ENCODE measurements at places on chromosomes 5 and 9.

GRCh38 chr5:175166026-175166425 lies 278.0 kb downstream of the DRD1 start:
- DNase-seq, result no peak

- DNase-seq, result no peak
These were observed 52.0 kb downstream of the ITGA2 start for GRCh38 chr5:53041071-53041692.

DNA sequence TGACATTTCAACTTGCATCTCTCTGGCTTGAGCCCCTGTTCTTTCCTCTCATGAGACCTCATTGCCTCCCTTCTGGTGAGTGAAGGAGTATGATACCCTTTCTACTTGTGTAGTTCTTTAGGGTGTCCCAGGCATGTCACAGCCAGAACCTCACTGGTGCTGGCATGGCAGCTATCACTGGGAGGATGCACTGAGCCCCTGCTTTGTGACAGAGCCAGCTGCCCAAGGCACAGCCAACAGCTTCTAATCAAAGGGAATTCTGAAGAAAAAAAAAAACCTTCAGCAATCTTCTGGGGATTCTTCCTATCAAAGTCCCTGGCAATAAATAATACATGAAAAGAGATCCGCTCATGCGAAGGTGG lies 652.6 kb upstream of the KLF4 start:
- DNase-seq, result no peak

DNA sequence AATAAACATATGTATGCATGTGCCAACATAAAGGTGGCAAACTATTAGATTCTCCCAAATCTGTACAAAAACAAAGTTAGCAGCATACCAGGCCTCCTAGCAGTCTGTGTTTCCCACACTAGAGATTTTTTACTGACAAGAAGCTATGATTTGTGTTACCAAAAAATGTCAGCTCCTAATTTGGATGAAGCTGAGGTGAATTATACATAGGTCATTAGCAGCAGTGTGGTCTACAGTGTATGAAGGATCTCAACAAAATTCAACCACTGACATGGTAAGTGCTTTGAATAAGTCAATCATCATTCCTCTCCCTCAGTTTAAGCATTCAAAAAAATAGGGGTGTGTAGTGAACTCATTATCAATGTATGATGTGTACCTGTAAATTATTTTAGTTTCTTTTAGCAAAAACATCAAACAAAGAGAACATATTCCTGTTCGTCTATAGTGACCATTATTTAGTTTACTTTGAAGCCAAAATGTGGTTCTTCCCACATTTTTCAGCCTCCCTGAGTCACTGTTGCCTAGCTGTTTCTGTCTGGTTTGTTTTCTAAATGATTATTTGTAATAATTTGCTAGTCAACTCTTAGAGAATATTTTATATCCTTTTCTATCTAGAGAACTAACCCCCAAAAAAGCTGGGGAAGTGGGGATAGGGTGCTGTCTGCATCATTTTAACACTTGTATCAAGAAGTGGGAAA lies 52.1 kb upstream of the RGMB start:
- DNase-seq, result no peak

- DNase-seq, result no peak
These were observed 19.5 kb downstream of the TTC33 start for GRCh38 chr5:40736103-40736875.

- DNase-seq, result no peak
These were observed 20.9 kb downstream of the CYFIP2 start for GRCh38 chr5:157286761-157287211.

GRCh38 chr5:126055348-126055729 lies 367.9 kb upstream of the GRAMD2B start:
- DNase-seq, result no peak

- DNase-seq, result no peak
These were observed 161.2 kb upstream of the PITX1 start for GRCh38 chr5:135195270-135195608.

- DNase-seq, result no peak
These were observed 72.5 kb upstream of the CACNA1B start for GRCh38 chr9:137804908-137805630.

- DNase-seq, result no peak
These were observed 221.6 kb downstream of the SH3GL2 start for GRCh38 chr9:17800418-17800817.

- DNase-seq, result no peak
These were observed 236.4 kb upstream of the DAB2 start for GRCh38 chr5:39661026-39661779.

DNA sequence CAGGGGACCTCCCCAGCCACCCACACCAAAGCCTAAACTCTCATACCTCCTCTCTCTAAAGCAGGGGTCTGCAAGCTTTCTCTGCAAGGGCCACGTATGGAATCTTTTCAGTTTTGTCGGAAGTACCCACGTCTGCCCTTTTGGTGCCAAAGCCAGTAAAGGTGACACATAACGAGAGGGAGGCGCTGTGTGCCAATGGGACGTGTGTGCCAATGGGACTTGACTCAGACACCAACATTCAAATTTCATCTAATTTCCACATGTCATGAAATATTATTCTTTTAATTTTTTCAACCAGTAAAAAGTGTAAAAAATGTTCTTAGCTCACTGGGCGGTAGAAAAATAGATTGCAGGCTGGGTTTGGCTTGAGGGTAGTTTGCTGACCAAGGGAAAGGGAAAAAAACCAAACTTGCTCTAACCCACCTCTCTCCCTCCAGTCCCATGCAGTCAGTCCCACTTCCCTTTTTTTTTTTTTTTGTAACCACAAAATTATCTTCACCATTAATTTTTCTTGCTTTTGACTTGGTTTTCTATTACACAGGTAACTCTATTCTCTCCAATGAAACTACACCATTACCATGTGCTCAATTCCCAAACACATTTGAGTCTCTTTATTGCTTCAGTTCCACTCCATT lies 25.5 kb downstream of the OR2V1 start:
- no peak for DNase-seq

GRCh38 chr5:123651234-123651633 lies 139.3 kb downstream of the CSNK1G3 start:
- DNase-seq, result no peak

- no peak for DNase-seq
These were observed 82.7 kb downstream of the SHC3 start for GRCh38 chr9:89095761-89096528.

- no peak for DNase-seq
These were observed 73.5 kb downstream of the NR6A1 start for GRCh38 chr9:124697326-124698200.

DNA sequence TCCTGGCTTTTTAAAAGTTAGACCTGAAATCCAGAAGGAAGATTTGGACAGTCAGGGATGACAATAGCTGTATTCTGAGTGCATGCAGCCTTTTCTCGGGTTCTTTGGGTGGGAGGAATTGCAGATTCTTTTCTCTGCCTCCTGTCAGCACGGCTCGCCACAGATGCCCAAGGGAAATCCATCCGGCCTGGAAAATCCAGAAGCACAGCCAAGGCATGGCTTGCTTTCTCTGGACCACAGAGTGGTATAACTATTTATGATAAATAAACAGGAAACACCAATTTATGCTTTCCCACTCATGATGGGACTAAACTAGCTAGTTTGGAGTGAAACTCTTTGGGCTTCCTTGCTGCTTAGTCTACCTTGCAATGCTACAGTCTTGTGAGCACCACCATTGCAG lies 59.1 kb downstream of the C9orf152 start:
- no peak for DNase-seq

- DNase-seq, result no peak
These were observed 17.5 kb downstream of the TGFBI start for GRCh38 chr5:136046246-136046645.

- no peak for DNase-seq
These were observed 758.6 kb upstream of the DMAC1 start for GRCh38 chr9:8558176-8558575.

- DNase-seq, result no peak
These were observed 712 bp upstream of the HSPA4 start for GRCh38 chr5:133051061-133051541.

- no peak for DNase-seq
These were observed 75.1 kb upstream of the PANK3 start for GRCh38 chr5:168654211-168654721.

- no peak for DNase-seq
These were observed 41.3 kb upstream of the SV2C start for GRCh38 chr5:76041863-76042262.

- DNase-seq, result no peak
These were observed 86.7 kb downstream of the PHF2 start for GRCh38 chr9:93662952-93663572.

DNA sequence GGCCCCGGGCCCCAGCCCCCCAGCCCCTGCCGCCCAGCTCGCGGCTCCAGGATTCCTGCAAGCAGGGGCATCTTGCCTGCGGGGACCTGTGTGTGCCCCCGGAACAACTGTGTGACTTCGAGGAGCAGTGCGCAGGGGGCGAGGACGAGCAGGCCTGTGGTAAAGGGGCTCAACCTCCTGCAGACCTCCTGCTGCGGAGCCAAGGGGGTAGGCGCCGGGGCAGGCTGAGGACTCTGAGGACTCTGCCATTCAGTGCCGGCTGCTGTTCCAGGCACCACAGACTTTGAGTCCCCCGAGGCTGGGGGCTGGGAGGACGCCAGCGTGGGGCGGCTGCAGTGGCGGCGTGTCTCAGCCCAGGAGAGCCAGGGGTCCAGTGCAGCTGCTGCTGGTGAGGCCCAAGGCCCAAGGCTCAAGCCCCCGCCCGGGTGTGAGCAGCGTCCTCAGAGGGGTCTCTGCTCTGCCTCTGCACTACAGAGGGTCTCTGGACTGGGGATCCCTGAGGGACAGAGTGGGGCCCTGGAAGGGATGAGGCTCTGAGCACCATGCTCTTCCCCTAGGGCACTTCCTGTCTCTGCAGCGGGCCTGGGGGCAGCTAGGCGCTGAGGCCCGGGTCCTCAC lies 3.4 kb downstream of the MAMDC4 start:
- DNase-seq, result no peak

DNA sequence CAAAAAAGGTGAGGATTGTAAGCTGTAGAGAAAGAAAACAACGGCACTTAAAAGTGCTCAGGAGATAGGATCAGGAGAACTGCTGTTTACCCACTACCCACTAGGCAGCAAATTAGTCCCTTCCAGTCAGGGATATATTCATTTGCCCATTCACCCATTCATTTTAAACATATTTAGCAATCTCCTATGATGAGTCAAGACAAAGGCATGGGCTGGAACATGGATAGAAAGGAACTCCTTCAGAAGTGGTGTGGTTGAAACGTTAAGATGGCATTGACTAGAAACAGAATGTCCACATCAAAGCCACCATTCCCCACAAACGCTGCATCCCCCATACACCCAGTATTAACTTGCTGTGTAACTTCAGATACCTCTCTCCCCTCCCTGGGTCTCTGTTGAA lies 225.7 kb downstream of the ASTN2 start:
- DNase-seq, result no peak

DNA sequence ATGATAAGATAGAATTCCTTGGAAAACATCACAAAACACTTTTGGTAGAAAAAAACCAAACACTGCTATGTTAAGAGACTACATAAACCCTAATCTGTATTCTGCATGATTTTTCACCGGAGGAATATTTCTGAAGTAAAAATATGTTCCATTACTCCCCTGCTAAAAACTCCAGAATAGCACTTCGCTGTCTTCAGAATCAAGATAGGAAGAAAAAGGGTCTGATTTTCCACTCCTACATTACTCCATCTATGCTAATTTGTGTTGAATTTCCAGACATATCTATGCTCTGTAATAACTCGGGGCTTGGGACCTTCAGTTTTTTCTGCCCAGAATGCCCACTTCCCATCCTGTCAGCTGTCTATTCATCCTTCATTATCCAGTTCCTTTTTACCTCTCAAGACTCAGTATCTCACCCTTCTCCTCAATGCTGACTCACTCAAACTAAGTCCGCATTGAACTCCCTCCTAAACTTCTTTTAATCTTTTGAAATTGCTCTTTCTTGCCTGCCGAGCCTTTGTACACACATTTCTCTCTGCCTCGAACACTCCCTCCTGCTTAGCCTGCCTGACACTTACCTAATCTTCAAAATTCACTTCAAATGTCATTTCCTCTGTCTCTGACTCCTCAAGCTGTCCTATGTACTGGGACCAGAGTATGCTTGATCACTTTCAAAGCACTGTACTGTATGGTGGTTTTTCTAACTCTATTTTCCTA lies 171.0 kb downstream of the ARRDC3 start:
- DNase-seq, result no peak

- DNase-seq, result no peak
These were observed 293.4 kb downstream of the ARRDC3 start for GRCh38 chr5:91089758-91090157.

DNA sequence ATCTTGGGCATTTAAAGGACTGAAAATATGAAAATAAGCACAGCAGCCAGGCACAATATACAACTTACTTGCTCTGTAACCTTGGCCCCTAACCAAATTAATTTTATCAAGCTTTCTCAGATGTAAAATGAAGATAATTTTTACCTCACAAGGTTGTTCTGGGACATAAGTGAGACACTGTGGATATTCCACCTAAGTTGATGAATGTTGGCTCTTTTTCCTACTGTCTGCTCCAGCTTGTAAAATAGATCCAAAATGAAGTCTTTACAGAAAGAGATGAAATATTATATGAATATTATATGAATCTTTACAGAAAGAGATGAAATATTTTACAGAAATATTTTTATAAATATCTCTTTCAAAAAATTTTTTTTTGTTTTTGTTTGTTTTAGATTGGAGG lies 270.1 kb downstream of the DNAH5 start:
- no peak for DNase-seq

GRCh38 chr9:136829981-136830885 lies 12.0 kb upstream of the AJM1 start:
- no peak for DNase-seq

DNA sequence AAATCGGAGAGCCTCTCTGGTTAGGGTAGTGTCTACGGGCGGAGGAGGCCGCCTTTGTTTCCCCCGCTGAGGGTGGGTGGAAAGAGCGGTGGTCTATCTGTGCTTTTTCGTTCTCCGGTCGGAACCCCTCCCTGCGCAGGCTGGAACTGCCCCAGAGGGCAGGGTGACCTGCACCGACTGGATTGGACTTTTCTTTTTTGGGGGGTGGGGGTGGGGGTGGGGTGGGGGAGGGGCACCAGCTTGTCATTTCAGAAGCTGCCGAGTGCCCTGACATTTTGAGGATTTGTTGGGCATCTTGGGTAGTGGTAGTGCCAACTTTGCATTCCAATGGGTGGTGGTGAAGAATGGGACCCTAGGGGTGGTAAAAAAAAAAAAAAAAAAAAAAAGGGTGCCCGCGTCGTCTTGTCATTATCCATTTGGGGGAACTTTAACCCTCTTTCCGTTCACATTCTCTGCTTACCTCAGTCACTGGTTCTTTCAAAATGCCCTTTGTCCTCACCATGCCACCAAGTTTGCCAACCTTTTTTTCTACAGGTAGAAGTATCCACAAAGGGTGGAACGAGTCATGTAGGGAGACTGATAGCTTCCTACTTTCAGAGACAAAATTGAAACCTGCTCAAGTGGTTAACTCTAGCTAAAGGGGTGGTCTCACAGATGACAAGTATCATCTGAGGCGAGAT lies 1.3 kb downstream of the UBE2R2 start:
- no peak for DNase-seq
